ENCODE measurements at places on chromosomes 2 and 18.

- DNase-seq: no peak
These were observed 97.8 kb upstream of the SLC35G4 start for GRCh38 chr18:11511434-11512095.

- DNase-seq: no peak
These were observed 49.6 kb upstream of the ZNF638 start for GRCh38 chr2:71281950-71282349.

DNA sequence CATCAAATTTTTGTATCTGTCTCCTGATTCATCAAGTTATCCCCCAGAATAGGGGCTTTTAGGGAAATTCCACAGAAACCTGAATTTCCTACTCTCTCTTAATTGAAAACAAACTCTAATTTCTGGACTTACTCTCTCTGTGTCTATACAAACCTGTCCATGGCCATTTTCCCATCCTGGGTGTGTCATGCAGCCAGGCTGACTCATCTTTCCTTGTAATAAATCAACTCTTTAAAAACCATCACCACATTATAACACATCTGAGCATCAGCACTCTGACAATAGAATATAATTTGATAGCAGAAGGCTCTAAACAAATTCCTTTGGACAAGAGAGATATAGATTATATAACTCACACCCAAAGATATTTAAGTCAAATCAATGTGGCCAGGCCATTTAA is 610.2 kb downstream of the DCC start:
- DNase-seq: no peak

DNA sequence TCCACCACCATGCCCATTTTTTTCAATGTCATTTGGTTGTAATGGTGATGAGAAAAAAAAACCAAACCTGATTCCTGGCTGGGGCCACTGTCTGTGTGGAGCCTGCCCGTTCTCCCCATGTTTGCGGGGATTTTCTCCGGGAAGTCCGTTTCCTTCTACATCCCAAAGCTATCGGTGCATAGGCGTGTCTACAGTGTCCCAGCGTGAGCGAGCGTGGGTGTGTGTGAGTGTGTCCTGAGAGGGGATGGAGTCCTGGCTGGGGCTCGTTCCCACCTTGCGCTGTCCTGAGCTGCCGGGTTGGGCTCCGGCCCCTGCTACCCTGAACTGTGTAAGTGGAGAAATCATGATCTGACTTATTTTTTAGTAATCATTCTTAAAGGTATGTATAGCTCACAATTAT is 7.3 kb upstream of the ZAP70 start:
- DNase-seq: no peak

- no peak for DNase-seq
These were observed 2.8 kb downstream of the TMEM18 start for GRCh38 chr2:674321-674985.

GRCh38 chr2:8502316-8502715 is 179.5 kb upstream of the ID2 start:
- DNase-seq: no peak

GRCh38 chr2:188475945-188476344 is 184.3 kb downstream of the GULP1 start:
- DNase-seq: no peak

DNA sequence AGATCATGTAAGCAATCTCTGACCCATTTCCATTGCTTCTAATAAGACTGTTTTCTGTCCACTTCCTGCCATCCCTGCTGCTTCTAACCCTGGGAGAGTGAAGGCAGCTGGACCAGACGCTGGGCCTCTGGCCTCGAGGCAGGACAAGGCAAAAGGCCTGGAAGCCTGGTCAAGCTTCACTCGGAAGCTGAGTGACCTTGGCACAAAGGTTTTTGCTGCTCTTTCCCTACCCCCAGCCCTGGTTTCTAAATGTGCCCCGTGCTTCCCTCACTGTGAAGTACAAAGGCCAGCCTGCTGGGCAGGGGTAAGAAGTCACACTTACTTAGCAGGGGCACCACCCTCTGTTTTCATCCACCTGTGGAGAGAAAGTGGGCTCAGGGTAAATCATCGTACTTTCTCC is 195.0 kb downstream of the TNS1 start:
- DNase-seq: no peak

DNA sequence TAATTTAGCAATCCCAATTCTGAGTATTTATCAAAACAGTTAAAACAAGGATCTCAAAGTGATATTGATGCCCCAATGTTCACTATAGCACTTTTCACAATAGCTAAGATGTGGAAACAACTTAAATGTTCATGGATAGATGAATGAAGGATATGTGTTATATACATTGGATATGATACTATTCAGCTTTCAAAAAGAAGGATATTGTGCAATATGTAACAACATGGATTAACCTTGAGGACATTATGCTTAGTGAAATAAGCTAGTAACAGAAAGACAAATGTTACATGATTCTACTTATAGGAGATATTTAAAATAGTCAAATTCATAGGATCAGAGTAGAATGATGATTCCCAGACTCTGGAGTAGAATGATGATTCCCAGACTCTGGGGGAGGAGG is 78.0 kb downstream of the INSIG2 start:
- DNase-seq: no peak

- DNase-seq: no peak
These were observed 699 bp upstream of the RAPGEF4 start for GRCh38 chr2:172734711-172735581.

GRCh38 chr2:111634995-111635538 is 248.9 kb downstream of the ANAPC1 start:
- DNase-seq: peak; percentile 13

GRCh38 chr2:172260336-172260735 is 157.6 kb upstream of the DLX2 start:
- DNase-seq: no peak

- DNase-seq: no peak
These were observed 64.1 kb downstream of the SIGLEC15 start for GRCh38 chr18:45889419-45890064.

GRCh38 chr2:207315131-207315530 is 149.4 kb upstream of the KLF7 start:
- DNase-seq: no peak

DNA sequence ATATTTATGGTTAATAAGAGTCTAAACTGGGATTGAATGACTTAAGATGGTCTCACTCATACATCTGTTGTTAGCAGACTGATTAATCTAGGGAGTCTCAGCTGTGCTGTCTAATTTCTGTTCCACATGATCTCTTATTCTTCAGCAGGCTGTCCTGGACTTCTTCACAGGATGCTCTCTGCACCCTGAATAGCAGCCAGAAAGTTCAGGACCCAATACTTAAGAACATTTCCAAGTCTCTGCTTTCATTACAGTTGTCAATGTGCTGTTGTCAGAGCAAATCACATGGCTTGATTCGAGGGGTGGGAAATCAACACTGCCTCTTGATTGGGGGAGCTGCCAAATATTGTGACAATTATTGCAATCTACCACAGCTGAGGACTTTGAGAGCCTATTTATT is 627.1 kb upstream of the SLC8A1 start:
- no peak for DNase-seq

- DNase-seq: no peak
These were observed 31.2 kb downstream of the LHCGR start for GRCh38 chr2:48724278-48724677.

DNA sequence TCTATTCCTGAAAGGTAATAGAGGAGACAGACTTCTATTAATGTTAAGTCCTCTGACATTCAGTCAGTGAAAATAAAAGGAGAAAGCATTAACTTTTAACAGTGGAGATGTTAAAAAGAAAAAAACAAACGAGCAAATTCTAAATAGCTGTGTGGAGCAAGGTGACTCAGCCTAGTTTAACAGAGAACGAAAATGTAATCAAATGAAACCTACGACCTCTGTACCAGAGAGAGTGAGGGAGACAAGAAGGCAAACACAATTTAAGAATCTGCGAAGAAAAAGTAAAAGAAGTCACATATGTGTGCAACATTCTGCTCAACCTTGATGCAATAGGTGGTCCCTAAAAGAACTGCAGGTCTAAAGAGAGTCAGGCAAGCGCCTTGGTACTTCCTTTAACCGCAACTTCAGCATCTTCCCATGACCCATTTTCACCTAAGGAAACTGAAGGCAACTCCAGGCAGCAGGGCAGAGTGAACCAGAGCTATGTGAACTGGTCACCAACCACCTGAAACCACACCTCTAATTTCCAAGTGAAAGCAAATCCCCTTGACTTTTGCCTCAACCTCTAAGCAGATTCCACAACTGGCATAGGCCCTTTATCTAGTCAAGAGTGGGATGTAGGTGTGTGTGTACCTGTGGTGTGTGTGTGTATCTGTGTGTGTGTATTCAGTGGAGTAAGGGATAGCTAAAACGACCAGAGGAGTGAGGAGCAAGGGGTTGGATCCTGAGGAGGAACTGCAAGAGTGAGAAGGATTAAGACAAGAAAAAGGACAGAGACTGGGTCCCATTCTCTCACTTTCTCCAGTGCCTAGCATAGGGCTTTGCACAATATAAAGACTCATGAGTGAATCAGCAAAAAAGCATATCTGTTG is 43.0 kb downstream of the FIGN start:
- DNase-seq: no peak

GRCh38 chr2:54054271-54054670 is 61.1 kb upstream of the ACYP2 start:
- no peak for DNase-seq

DNA sequence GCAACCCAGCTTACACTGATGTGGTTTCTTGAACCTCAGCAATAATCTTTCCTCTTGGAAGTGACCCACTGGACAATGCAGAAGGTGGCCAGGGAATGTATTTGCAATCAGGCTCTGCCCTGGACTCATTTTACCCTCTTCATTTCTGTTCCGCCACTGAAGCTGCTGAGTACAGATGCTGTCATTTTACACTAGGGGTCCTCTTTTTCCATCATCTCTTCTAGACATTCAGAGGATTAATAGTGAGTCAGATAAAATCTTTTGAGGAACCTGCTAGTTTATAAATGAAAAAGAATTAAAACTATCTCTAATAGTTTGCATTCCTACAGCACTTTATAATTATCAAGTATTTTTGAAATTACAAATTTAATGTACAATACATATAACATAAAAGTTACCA is 87.9 kb upstream of the PNPT1 start:
- no peak for DNase-seq

Data from NCI-H446 treated with DMSO at 0.1 percent for 48 hours (cell line).